RPMI7951 (cell line): ENCODE measurements at places on chromosomes 2 and 18. TPM values are rescaled to one million over a fixed set of nuclear protein-coding genes. Genes with fewer than 3 reads are reported as not detected.

GRCh38 chr2:183069174-183069573 is 9.4 kb upstream of the DUSP19 start:
- DNase-seq: no peak

GRCh38 chr2:201517094-201517493 is 65.6 kb downstream of the STRADB start:
- DNase-seq: peak; percentile 8

- DNase-seq: peak; percentile 41
Observed at GRCh38 chr2:185658750-185659149, 79.9 kb upstream of the FSIP2 start.

Gene L3MBTL4
- under 0.01 TPM in 1 of 2 replicates, not detected in the other for total RNA-seq

Gene METAP1D
- total RNA-seq: 8.6 and 11.3 TPM in 2 replicates

Gene SFT2D3
- total RNA-seq: 8.5 and 9.3 TPM in 2 replicates
